ENCODE measurements at places on chromosomes 1 and 21.

DNA sequence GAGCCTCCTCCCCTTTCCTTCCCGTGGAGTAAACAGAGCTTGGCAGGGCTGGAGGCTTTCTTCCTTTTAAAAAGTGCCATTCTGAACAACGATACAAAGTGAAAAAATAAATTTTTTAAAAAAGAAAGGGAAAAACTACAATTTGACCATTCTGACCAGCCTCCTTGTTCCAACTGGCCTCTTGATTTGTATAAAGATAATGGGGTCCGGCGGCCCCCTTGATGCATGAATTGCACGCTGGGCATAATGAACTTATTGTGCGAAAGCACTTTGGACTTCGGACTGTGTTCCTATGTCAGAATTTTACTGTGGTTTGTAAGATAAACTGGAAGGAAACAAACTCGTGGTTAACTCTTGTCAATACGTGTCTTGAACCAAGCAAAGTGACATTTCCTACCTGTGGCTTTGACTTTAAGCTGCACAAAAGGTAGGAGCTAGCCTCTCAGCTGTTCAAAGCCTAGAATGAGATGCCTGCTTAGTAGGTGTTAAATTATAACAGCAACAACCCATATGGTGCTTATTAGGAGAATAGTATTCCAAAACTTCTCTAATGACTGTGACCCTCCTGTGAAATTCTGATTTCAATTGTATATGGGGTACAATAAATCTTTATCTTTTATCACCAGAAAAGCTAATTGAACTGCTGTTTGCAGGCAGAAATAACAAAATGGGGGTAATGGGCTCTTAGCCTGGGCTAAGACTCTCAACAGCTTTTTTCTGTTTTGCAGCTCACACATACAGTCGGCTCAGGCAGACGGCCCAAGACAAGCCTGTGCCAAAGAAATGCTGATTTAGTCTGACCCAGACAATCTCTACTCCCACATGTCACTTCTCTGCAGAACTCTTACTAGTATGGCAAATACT, 9.3 kb downstream of the IRF2BP2 start:
- DNase-seq = peak; percentile 50

- DNase-seq = no peak
These were observed 15.7 kb upstream of the PKP1 start for GRCh38 chr1:201267481-201268229.

GRCh38 chr1:9253004-9253403, 18.4 kb downstream of the H6PD start:
- no peak for DNase-seq

DNA sequence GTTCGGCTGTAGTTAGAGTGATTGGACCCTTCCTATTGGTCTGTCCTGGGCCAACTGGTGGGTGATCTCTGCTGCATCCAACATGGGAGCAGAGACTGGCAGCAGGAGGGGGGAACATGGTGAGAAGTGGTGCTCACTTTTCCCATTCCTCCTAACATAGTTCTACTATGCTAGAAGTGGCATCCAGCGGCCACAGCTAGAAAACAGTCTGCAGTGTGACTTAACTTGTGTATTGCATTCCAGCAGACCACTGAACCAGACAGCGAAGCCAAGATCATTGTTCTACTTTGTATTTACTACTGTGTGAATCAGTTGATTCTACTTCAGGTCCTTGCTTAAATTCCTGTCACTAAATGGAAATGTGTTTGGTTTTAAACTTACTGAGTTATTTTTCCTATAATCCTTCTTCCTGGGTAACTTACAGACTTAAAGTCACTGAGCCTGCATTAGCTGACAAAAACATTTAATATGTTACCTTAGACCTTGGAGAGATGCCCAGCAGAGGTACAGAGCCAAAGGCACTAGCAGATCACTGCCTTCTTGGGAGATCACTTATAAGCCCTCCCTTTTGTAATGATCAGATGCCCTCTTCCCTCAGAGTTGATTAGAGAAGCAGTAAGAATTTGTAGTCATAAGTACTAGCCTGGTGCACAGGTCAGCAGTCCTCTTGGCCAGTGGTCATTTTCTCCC, 8.2 kb downstream of the FABP3 start:
- DNase-seq = no peak

GRCh38 chr1:89363196-89363595, 663 bp upstream of the GBP6 start:
- DNase-seq = no peak

DNA sequence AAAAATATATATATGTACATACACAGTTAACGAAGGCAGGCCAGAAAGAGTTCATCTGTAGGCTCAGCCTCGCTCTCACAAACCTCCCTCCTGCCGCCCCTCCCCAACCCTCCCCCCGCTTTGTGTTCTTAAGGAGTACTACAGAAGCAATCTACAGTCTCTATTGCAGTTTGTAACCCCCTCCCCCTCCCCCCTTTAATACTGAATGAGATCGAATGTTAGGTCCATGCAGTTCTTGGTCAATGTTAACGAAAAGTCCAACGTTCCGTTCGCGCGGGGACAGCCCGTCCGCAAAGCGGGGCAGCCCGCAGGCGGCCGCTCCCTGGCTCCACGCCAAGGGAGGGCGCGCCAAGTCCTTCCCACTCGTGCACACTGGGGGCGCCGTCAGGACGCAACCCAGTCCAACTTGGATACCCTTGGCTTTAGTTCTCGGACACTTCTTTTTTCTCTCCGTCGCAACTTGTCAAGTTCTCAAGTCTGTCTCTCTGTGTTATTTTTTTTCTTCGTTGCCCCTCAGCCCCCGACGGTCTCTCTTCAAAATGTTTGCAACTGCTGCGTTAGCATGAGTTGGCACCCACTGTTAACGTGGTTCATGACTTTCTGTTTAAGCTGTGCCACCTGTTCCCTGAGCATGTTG, 2.2 kb downstream of the JUN start:
- peak; percentile 72 for DNase-seq

DNA sequence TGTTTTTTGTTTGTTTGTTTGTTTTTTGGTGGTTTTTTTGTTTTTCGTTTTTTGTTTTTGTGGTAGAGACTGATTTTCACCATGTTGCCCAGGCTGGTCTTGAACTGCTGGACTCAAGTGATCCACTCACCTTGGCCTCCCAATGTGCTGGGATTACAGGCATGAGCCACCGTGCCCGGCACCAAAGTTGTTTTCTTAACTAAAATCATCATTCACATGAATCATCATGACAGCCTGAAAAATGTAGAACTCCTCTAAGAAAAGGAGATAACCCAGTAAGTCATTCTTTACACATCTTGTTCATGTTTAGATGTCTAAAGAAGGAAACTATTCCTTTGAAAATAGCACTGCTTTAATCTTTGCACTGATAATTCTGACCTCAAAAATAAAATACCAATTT, 37.5 kb downstream of the DISP1 start:
- DNase-seq = no peak

- DNase-seq = peak; percentile 18
These were observed 49.4 kb upstream of the PARP1 start for GRCh38 chr1:226457307-226457712.

GRCh38 chr1:153293851-153294250, 18.9 kb downstream of the PGLYRP3 start:
- peak; percentile 9 for DNase-seq

DNA sequence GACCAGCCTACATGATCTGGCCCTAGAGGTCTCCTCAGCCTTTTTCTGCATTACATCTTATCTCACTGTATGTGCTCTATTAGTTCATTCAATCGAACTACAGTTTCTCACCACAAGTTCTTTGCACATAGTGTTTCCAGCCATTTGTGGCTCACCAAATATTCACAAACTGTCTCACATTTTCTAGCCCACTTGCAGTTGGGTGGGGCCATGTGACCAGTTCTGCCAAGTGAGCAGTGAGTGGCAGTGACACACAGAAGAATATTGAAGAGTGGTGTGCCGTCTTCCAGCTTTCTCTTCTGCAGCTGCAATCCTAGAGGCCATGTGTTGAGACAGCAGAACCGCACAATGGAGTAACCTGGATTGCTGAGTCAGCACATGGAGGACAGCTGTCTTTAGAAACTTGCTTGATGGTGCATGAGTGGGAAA, 103.2 kb upstream of the ZNF644 start:
- DNase-seq = no peak

DNA sequence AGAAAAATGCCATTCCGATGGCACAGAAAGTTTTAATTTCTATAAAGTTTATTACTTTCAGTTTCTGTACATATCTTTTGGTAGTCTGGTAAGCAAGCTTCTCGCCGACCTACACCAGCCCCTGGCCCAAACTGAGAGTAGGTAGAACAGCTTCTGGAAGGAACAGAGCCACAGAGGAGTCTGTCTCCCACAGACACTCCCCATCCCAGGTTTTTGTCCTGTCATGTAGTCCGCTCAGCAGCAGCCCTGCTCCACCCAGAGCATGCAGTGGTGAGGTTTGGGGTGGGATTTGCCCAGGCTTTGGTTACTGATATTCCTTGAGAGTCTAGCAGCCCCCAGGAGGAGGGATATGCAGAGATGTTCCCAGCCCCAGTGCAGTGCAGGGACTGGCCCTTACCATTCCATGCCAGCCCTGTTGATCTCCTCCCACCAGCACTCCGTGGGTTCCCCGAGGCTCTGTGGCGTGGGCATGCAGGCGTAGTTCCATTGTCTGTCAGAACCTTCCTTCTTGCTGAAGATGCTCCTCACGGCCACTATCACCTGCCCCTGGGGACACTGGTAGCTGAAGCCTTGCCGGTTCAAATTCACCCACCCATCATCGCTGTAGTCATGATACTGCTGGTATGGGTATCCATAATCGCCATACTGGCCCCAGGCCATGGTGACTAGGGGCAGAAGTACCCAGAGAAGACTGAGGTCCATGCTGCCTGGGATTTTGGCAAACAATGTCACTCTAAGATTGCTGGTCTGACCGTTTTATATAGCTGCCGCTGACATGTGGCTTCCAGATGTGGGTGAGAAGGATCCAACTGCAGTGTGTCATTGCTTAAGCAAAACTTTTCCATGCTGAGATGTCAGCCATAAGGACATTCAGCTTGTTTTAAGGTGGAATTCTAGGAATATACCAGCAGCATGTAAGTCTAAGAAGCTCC, at the start of gene DPT:
Gene DPT (minus strand): TSS at position 734 of the 932 bp plus-strand sequence. CDS start 32 bp downstream, at position 702.
- no peak for DNase-seq

- DNase-seq = no peak
These were observed 38.2 kb upstream of the WDR26 start for GRCh38 chr1:224472806-224473205.

- DNase-seq = no peak
These were observed 203.9 kb upstream of the SAMSN1 start for GRCh38 chr21:14750041-14750440.

DNA sequence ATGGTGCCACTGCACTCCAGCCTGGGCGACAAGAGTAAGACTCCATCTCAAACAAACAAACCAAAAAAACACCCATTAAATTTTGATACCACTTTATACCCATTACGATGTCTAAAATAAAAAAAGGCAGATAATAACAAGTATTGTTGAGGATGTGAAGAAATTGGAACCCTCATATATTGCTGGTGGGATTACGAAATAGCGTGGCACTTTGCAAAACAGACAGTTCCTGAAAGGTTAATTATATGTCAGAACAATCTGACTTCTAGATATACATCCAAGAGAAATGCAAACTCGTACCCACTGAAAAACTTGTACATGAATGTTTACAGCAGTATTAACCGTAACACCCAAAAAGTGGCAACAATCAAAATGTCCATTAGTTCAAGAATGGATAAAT, 70.3 kb downstream of the USP24 start:
- DNase-seq = no peak
